ENCODE measurements at places on chromosomes 6 and 20.
A peak's percentile ranks its signal among the peaks of the same experiment; 100 is the strongest.

DNA sequence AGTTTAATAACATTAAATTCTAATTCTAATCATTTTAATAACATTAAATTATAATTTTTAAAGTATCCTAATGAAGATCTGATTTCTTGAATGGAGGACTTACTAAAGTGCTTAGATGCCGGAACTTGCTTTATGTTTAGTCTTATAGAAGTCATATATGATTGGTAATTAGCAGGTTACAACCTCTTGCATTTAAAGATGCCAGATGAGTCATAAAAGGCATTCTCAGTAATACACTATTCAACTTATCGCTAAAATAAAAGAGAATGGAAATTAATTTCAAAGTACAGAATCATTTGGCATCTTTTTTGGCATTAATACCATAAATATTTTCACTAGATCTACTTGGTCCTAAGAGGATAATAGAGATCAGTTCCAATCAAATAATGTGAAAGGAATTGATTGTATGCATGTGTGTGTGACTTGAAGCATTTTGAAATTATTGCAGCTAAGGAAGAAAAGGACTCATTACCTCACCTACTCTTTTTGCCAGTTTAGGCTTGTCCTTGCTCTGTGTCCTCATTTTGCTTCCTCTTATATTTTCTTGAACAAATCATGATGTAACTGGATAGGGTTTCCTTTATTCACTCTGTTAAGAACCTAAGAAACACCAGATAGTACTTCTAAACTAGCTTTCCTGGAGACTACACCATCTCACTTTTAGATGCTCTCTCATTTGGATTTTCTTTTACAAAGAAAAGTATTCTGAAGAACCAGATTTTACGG lies 2.7 kb downstream of the COL21A1 start:
- H3K27me3 ChIP-seq: peaks cover 27% of the 10 kb centered on the region
- no peak overlapping the region for H3K27ac ChIP-seq
- no peak for DNase-seq
- no peaks in the 10 kb centered on the region for H3K36me3 ChIP-seq
- 0 out of 2 replicates have a peak, but pooled peaks cover 3% of the 10 kb centered on the region for H3K4me1 ChIP-seq

DNA sequence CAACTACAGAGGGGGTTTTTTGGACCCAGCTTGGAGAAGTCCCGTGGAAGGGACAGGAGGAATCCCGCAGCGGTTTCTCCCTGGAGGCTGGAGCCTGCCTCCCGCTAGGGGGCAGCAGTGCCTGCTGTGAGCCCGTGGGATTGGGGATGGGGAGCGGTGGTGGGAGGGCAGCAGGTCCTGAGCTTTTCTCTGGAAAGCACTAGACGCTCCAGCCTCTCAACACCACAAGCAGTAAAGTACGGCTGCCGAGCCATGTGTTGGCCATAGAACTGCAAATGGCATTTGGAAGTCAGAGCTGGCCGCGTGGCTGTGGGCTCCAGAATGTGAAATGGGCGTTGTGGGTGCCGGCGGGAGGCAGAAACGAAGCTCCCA lies 47.8 kb downstream of the GMPR start:
- DNase-seq: peak; percentile 76
- peak overlapping the region; percentile 50 for H3K4me3 ChIP-seq
- no peaks in the 10 kb centered on the region for H3K4me1 ChIP-seq
- no peaks in the 10 kb centered on the region for H3K27me3 ChIP-seq

GRCh38 chr6:47729457-47729856 lies 31.1 kb downstream of the ADGRF4 start:
- peaks cover 9% of the 10 kb centered on the region for H3K27me3 ChIP-seq
- DNase-seq: no peak
- H3K4me1 ChIP-seq: peaks cover 12% of the 10 kb centered on the region

DNA sequence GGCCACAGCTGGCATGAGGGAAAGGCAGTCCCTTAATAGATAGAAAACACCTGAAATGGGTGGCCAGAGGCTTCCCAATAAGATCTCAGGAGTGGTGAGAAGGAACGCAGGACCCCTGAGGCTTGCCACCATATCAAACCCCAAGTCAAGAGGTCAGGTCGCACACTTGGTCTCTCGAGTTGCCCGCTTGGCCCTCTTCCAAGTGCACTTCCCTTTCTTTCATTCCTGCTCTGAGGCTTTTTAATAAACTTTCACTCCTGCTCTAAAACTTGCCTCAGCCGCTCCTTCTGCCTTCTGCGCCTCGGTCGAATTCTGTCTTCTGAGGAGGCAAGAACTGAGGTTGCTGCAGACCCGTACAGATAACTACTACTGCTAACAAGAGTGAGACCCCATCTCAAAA lies 64.2 kb downstream of the SLC2A10 start:
- no peak for DNase-seq
- H3K36me3 ChIP-seq: no peaks in the 10 kb centered on the region
- no peak overlapping the region for H3K4me3 ChIP-seq
- no peak overlapping the region for H3K27ac ChIP-seq

DNA sequence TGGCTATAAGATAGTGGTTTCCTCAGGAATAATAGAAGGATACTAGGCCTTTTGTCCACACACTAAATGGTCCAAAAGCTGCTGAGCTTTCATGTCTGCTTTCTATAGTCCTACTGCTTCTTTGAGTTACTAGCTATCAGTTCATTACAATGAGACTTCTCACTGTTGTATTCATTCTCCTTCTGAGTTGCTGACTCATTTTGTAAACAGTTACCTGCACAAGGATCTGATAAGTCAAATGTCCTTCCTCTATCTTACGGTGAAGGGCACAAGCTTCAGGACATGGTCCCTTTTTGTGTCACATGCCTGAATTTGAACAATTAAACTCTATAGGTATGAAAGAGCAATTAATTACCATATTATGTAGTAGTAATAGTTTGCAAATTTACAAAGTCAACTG lies 90.5 kb downstream of the MAN1A1 start:
- DNase-seq: no peak
- H3K36me3 ChIP-seq: no peaks in the 10 kb centered on the region
- H3K27me3 ChIP-seq: no peaks in the 10 kb centered on the region
- no peak overlapping the region for H3K4me3 ChIP-seq
- H3K27ac ChIP-seq: no peak overlapping the region

- H3K27me3 ChIP-seq: no peaks in the 10 kb centered on the region
- peak; percentile 32 for DNase-seq
- H3K4me3 ChIP-seq: no peak overlapping the region
- no peaks in the 10 kb centered on the region for H3K36me3 ChIP-seq
- H3K27ac ChIP-seq: no peak overlapping the region
Observed at GRCh38 chr6:25237579-25237978, 41.6 kb upstream of the CARMIL1 start.

DNA sequence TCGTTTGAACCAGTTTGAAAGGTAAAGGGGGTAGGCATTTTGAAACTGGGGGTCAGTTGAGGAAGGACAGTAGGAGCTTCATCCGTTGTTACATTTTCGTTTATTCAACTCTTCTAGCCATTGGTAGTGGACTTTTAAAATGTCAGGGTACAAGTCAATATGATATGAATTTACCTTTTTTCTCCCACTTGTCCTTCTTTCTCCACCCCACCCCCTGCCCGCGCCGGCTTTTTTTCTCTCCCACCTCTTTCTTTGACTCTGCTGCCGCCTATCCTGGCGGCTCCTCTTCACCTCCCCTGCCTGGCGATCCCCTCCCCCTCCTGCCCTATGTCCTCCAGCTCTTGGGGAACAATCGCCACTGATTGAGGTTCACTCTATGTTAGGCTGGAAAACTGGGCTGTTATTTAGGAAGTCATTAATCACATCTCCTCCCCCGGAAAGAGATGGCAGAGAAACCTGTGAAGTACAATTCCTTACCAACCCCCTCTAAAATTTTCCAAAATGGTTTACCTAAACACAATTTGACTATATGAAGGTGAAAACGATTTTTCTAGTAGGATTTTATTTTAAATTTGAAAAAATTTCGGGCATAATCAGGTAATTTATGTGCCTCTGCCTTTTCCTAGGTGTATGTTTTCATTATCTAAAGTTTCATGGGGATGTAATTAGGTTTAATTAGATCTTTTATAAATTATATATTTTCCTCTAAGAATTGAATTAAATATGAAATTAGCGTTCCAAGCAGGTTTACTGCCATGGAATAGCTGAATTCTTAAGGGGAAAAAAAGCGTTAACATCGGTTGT lies 778 bp upstream of the LIN28B start:
- H3K27me3 ChIP-seq: peaks cover 80% of the 10 kb centered on the region
- H3K4me1 ChIP-seq: no peaks in the 10 kb centered on the region
